Stimulated activated CD8-positive, alpha-beta memory T cell treated with anti-CD3 and anti-CD28 coated beads, Interleukin-15, amount 100 ng/mL, for 4 hours (primary cell): ENCODE measurements at places on chromosomes 11 and 22.

GRCh38 chr11:8100605-8101004 lies 19.6 kb downstream of the TUB start:
- DNase-seq: no peak

GRCh38 chr11:109308551-109308950 lies 113.4 kb upstream of the C11orf87 start:
- no peak for DNase-seq

DNA sequence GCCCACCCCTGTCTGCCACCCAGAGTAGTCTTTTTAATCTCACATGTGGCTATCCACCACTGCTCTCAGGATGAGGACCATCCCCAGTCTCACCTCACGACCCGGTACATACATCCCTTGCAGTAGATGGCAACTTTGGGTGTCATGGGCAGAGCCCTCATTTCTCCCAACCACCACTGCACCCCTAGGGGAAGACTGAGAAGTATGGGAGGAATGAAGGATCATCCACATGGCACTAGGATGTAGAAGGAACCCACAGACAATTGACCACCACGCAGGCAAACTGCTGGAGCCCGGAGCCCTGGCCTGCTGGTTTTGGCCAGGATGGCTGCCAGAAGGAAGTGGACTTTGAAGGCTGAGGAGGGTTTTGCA lies 1.9 kb upstream of the SCARF2 start:
- DNase-seq: no peak

GRCh38 chr11:70604630-70605467 lies 206.5 kb downstream of the CTTN start:
- DNase-seq: no peak

GRCh38 chr22:46058091-46058420 lies 81.1 kb upstream of the WNT7B start:
- DNase-seq: no peak

DNA sequence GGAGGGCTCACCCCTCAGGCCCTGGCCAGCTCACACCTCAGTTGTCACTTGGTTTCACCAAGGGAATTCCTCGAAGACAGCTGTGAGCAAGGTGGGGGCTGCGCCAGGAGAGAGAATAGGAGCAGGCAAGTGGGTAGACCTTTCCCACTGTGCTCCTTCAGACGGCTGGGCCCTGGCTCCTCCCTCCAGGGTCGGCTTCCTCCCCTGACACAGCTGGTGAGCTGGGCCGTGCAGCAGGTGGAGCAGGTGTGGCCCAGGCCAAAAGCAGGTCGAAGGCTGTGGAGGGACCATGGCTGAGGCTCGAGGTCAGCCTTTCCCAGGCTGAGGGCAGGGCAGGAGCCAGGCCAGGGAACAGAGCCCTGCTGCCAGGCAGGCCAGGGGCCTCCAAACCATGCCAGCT lies 12.5 kb upstream of the MYRF start:
- no peak for DNase-seq

DNA sequence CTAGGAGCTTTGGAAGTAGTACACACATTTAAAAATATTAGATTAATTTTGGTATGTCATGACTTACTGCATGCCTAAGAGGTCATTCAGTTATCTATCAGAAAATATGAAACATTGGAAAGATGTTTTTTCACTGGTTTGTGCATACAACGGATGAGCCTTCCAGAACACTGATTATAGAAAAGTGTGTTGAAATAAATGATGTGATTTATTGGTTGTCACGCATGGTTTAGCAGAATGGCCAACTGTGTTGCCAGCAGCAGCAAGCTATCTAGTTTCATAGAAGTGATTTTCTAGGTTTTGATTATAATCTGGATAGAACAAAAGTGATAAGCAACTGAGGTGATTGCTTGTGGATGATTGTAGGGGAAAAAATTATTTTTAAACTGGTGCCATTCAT lies 53.6 kb downstream of the DDX10 start:
- DNase-seq: no peak

DNA sequence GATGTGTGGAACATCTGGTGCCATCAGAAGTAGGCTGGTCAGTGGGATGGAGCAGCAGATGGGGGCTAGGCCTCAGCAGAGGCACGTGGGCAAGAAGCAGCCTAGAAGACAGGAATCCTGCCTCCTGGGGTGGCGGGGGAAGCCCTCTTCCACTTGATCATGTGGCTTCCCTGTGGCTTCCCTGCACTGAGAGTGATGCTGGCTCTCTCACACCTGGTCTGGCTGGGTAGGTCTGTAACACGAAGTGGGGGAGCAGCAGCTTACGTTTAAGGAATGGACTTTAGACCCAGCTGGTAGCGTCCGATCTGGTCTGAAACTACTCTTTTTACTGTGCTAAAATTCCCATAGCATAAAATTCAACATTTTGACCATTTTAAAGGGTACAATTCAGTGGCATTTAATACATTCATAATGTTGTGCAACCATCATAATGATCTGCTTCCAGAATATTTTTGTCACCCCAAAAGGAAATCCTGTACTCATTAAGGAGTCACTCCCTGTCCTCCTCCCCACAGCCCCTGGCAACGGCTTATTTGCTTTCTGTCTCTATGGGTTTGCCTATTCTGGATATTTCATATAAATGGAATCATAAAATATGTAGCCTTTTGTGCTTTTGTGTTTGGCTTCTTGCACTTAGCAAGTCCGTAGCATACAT lies 21.7 kb downstream of the PTPN5 start:
- DNase-seq: no peak

GRCh38 chr11:3604167-3604566 lies 37.6 kb downstream of the ART5 start:
- no peak for DNase-seq

GRCh38 chr11:86624366-86624765 lies 48.0 kb downstream of the ME3 start:
- DNase-seq: no peak

DNA sequence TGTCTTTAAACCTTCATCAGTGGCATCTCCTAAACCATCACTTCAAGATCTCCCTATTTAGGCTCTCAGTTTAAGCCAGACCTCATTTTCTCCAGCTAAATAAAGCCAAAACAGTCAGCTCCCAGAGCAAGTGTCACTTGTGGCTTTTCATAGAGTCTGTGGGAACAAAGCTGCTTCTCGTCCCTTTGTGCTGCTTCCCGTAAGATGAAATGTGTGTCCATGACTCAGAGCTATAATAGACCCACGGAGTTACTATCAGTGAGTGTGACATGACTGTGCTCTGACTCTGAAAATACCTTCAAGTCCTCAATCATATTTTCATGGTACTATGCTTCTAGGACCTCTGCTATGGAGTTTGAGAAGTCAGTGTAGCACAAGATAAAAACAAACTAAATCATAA lies 57.3 kb upstream of the SLN start:
- DNase-seq: no peak

DNA sequence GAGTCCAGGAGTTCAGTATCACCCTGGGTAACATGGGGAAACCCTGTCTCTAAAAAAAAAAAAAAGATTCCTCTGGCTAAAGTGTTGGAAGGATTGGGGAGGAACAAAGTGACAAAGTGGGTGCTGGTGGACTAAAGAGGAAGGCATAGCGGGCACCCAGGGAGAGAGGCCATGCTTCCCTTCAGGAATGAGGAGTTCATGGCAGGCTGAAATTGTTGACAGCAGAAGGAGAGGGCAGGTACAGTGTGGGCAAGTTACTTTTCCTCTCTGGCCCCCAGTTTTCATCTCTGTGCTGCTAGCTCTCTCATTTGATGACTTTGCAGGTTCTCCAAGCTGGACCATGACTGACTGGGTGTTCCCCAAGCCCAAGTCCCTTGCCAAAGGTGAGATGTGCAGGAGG lies 4.4 kb upstream of the SYT13 start:
- DNase-seq: no peak

DNA sequence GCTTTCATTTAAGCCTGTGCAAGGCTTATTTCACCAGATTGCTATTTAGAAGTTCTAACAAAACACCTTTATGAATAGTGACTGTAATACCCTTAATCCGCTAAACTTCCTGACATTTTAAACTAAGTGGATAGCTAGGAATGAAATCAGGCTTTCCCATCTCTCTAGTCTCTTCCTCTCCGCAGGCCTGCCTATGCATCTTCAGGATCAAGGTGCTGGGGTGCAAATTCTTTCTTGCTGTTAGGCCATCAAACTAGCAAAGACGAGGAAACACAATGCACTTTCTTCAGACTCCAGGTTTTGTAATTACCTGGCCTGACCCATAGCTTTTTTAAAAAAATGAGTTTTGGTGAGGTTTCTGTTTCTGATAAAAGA lies 149.4 kb downstream of the DBX1 start:
- no peak for DNase-seq

DNA sequence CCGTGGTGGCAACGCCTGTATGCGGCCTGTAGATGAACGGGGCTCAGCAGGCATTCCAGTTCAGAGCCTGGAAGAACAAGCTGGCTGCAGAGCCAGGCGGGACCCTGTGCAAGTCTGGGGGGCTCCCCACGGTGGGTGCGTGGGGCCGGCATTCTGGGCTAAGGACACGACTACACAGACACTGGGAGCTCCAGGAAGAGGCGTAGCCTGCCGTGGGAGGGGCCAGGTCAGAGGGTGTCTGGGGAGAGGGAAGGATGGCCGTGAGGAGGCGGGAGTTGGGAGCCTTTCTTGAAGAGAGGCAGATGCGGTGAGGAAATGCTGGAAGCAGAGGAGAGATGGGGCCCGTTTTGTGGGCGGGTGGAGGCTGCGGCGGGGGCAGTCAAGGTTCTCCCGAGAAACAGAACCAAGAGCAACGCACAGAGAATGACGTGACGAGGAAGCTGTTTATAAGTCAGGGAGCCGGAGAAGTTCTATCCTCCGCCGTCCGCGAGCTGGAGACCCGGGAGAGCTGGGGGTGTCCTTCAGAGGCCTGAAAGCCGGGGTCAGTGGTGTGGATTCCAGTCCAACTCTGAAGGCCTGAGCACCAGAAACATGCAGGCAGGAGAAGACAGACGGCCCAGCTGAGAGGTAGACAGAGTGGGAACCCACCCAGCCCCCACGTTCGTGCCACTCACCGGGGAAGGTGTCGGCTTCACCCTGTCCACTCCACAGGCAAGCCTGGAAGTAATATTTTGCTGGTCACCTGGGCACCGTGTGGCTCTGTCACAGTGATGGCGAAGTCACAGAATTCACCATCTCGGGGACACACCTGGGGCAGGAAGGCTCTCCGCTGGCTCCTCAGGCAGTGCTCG lies 529.6 kb downstream of the BRD1 start:
- no peak for DNase-seq

DNA sequence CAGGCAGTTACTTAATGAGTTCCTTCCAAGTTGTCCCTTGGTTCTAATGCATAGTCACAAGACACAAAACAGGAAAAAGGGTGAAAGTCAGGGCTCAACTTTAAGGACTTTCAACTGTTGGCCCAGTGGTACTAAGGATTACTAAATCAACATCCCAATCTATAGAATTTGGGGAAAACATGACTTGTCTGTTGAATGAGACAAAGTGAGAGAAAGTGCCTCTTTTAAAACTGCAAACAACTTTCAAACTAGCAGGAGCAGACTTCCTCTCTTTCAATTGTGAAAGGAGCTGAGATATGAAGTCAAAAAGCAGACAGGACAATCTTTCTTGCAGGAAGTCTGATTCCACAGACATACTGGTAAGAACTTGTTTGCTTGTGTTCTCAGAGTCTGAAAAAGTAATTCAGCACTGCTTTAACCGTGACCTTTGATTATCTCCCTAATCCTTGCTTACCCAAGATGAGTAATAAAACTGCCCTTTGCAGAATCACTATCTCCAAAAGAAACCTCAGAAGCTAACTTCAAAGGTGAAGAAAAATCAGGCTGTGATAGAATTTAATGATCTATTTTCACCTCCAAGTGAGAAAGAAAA lies 960.7 kb upstream of the RAG2 start:
- DNase-seq: no peak

DNA sequence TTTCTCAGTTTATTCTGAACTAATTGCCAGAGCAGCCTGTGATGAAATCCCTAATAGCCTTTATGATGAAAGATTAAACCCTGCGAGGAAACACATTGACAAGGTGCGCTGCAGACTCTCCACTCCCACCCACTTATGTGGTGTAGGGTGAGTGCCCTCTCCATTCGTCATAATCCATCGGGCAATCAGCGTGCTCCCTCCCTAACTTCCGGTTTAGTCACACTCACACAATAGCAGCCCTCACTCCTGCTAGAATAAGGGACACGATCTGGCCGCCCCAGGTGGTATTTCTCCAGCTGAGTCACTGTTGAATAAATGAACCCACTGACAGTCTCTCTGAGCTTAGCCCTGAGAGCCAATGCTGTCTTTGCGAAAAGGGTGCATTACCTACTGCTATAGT lies 188.3 kb downstream of the OPCML start:
- DNase-seq: no peak

GRCh38 chr11:6619004-6619745 lies at the start of gene TPP1:
TSS of gene TPP1 (minus strand) at chr11:6619422. CDS start at chr11:6619400, 22 bp downstream.
- DNase-seq: peak; percentile 77

DNA sequence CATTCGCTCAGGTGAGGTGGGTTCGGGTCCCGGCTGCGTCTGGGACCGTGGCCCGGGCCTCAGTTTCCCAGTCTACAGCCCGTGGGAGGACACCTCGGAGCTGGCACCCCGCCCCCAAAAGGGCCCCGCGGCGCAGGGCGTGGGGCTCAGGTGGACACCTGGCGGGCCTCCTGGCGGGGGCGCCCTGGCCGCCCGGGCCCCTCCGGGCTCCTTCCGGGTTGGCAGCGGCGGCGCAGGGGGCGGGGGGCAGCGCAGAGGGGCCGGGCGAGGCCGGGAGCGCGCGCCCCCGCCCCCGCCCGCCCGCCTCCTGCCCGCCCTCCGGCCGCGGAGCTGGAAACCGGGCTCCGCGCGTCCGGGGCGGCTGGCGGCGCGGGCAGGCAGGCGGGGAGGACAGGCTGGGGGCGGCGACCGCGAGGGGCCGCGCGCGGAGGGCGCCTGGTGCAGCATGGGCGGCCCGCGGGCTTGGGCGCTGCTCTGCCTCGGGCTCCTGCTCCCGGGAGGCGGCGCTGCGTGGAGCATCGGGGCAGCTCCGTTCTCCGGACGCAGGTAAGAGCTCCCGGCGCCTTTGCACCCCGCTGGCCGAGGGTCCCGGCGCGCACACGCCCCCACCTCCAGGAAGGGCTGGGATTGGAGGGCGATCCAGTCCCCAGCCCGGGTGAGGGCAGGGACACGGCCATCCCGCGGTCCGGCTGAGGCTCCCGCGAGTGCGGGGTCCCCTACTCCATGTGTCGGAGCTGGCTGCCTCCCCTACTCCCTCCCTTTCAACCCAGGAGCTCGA lies at the start of gene EMID1:
Gene EMID1, plus strand, starts transcription at position 303 of the 778 bp plus-strand sequence. Its CDS starts 143 bp downstream, at position 446.
- DNase-seq: no peak

DNA sequence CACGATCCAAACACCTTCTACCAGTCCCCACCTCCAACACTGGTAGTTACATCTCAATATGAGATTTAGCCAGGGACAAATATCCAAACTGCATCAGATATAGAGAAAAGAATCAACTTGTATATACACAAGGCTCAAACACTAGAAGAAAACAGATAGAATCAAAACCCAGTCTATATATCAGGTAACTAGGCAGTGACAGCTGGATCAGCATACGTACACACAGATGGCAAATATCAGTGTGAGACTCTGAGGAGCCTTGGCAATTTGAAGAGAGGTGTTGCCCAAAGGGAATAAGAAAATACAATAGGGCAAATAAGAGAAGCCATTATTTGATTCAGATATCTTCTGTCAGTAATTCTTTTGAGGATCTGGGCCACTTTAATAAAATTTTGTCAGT lies 951.3 kb upstream of the CHORDC1 start:
- DNase-seq: no peak

GRCh38 chr11:109507331-109507730 lies 85.3 kb downstream of the C11orf87 start:
- DNase-seq: no peak

- no peak for DNase-seq
Measured at GRCh38 chr11:35413598-35413997, 5.8 kb downstream of the SLC1A2 start.

GRCh38 chr11:94934846-94935245 lies 38.5 kb downstream of the CWC15 start:
- DNase-seq: no peak

- peak; percentile 31 for DNase-seq
Measured at GRCh38 chr22:23216461-23217170, 36.3 kb downstream of the BCR start.

GRCh38 chr11:128927683-128928336 lies 14.9 kb downstream of the TP53AIP1 start:
- no peak for DNase-seq
